Sigmoid colon (tissue), 7 donors: ENCODE measurements at places on chromosomes 5 and 9. TPM values are rescaled to one million over a fixed set of nuclear protein-coding genes. Genes with fewer than 3 reads are reported as not detected.
A peak's percentile ranks its signal among the peaks of the same experiment; 100 is the strongest.

Gene PCDHA1
- total RNA-seq = not detected

Gene CTXN3
- total RNA-seq = not detected

Gene RNF180
- 27.1 TPM for total RNA-seq

Gene PDE8B
- total RNA-seq = 11.3 TPM

- H3K4me3 ChIP-seq = no peak overlapping the region
- no peaks in the 10 kb centered on the region for H3K27me3 ChIP-seq
- DNase-seq = no peak
- no peaks in the 10 kb centered on the region for H3K36me3 ChIP-seq
- no peaks in the 10 kb centered on the region for H3K4me1 ChIP-seq
These were observed 71.5 kb downstream of the TRIM36 start for GRCh38 chr5:115098041-115098702.

GRCh38 chr9:112711050-112711689 lies 6.7 kb downstream of the INIP start:
- H3K4me1 ChIP-seq = no peaks in the 10 kb centered on the region
- no peak overlapping the region for H3K27ac ChIP-seq
- no peaks in the 10 kb centered on the region for H3K27me3 ChIP-seq

DNA sequence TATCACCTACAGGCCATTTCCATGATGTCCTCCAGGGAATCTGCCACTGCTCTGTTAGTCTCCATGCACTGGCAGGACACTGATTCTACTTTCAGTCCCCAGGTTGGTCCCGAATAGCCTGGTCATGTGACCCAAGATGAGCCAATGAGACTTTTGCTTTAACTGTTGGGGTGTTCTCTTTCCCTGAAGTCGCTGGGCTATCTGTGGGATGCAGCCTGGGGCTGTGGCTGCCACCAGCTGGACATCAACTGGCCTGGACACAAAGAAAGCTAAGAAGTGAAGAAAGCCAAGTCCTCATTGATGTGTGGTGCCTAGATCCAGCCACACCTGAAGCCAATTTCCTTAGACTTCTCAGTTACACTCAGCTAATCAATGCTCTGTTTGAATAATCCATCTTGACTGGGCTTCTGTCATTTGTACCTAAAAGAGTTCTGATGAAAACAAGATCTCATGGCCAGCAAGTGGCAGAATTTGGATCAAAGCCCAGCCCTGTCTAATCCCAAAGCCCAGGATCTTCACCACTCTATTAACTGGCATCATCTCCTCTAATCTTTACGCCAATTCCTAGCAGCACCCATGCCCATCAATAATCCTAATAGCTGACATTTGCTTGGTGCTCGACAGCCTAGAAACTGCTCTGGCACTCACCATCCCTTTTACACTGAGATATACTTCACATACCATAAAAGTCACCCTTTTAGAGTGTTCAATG lies 37.0 kb downstream of the SH3PXD2B start:
- H3K4me3 ChIP-seq = no peak overlapping the region
- peak; percentile 75 for DNase-seq
- H3K4me1 ChIP-seq = peaks cover 2% of the 10 kb centered on the region
- no peaks in the 10 kb centered on the region for H3K27me3 ChIP-seq
- no peaks in the 10 kb centered on the region for H3K36me3 ChIP-seq
- H3K27ac ChIP-seq = peak overlapping the region; percentile 90

GRCh38 chr9:8649160-8649559 lies 849.6 kb upstream of the DMAC1 start:
- no peaks in the 10 kb centered on the region for H3K27me3 ChIP-seq
- H3K4me3 ChIP-seq = no peak overlapping the region
- no peaks in the 10 kb centered on the region for H3K4me1 ChIP-seq
- H3K27ac ChIP-seq = no peak overlapping the region

DNA sequence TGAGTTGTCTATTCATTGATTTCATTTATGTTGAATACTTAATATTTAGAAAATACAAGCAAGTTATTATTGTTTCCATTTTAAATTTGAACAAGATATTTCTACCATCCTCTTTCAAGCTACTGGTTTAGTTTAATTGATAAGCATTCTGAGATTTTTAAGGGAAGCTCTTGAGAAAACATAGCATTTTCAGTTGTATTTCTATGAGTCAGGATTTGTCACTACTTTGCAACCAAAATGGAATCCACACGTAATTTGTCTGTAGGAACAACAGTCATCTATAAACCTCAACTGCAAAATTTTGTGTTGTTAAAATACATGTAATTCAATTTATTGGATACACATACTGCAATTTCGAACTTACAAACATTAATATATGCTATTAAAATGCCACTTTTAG lies 74.0 kb downstream of the PRR16 start:
- H3K27me3 ChIP-seq = no peaks in the 10 kb centered on the region
- no peak overlapping the region for H3K4me3 ChIP-seq
- no peak for DNase-seq
- H3K27ac ChIP-seq = no peak overlapping the region
- no peaks in the 10 kb centered on the region for H3K36me3 ChIP-seq

GRCh38 chr9:104912606-104913005 lies 15.3 kb downstream of the ABCA1 start:
- H3K27me3 ChIP-seq = no peaks in the 10 kb centered on the region
- no peaks in the 10 kb centered on the region for H3K36me3 ChIP-seq
- DNase-seq = no peak
- peaks cover 97% of the 10 kb centered on the region for H3K4me1 ChIP-seq
- no peak overlapping the region for H3K4me3 ChIP-seq

GRCh38 chr9:135960411-135961276 lies 529 bp downstream of the UBAC1 start:
- peak overlapping the region; percentile 99 for H3K4me3 ChIP-seq
- peak overlapping the region; percentile 95 for H3K27ac ChIP-seq
- peaks cover 3% of the 10 kb centered on the region for H3K36me3 ChIP-seq
- DNase-seq = no peak
- H3K27me3 ChIP-seq = no peaks in the 10 kb centered on the region

- no peaks in the 10 kb centered on the region for H3K36me3 ChIP-seq
- H3K4me3 ChIP-seq = no peak overlapping the region
- peak overlapping the region; percentile 11 for H3K27ac ChIP-seq
These were observed 59.9 kb upstream of the PLPP1 start for GRCh38 chr5:55594671-55595070.
